Gastrocnemius medialis (tissue), 4 donors: ENCODE measurements at places on chromosomes 5 and 9. TPM values are rescaled to one million over a fixed set of nuclear protein-coding genes. Genes with fewer than 3 reads are reported as not detected.

DNA sequence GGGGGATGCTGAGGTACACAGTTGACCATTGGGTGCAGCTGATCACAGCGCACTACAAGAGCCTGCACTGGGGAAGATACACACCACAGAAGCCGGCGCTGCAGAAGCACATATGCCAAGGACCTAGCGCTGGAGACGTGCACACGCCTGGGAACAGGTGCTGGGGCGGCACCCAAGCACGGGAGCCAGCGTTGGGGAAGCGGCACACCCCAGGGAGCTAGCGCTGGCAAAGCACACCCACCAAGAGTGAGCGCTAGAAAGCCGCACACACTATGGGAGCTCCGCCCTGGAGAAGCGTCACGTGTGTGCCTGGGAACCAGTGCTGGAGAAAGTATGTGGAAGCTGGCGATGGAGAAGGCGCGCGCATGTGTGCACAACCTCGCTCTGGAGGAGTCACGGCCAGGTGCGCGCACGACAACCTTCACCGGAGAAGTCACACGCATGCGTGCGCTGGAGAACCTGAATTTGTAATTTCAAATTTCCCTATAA, 4.5 kb downstream of the FANCC start:
- no peaks in the 10 kb centered on the region for H3K36me3 ChIP-seq
- H3K4me1 ChIP-seq, result peaks cover 8% of the 10 kb centered on the region
- peak overlapping the region; percentile 38 for H3K27ac ChIP-seq
- H3K4me3 ChIP-seq, result peak overlapping the region; percentile 41
- no peaks in the 10 kb centered on the region for H3K27me3 ChIP-seq
- peak; percentile 39 for DNase-seq

Gene SLC6A3
- total RNA-seq, result not detected

DNA sequence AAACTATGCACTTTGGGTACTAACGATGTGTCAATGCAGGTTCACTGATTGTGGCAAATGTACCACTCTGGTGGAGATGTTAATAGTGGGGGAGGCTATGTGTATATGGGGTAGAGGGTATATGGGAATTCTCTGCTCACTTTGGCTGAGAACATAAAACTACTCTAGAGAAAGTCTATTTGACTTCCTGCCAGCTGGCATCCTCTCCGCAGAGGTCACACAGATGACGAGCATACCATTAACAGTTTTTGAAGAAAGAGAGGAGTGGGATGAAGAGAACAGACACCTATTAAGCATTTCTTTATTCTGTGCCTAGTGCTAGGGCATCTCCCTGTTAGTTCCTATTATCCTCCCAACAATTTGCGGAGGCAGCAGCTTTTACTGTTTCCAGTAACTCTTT, 58.4 kb upstream of the TRIM32 start:
- no peak for DNase-seq
- no peak overlapping the region for H3K4me3 ChIP-seq
- H3K36me3 ChIP-seq, result no peaks in the 10 kb centered on the region
- H3K4me1 ChIP-seq, result no peaks in the 10 kb centered on the region

- H3K36me3 ChIP-seq, result no peaks in the 10 kb centered on the region
- DNase-seq, result peak; percentile 40
- no peak overlapping the region for H3K4me3 ChIP-seq
- H3K4me1 ChIP-seq, result no peaks in the 10 kb centered on the region
- no peak overlapping the region for H3K27ac ChIP-seq
Observed at GRCh38 chr9:97109194-97109811, 70.4 kb upstream of the CTSV start.

Gene TMC1
- total RNA-seq, result 15.7 TPM
